NCI-H1417 treated with DMSO at 0.1 percent for 48 hours (cell line): ENCODE measurements at places on chromosomes 2 and 18.

DNA sequence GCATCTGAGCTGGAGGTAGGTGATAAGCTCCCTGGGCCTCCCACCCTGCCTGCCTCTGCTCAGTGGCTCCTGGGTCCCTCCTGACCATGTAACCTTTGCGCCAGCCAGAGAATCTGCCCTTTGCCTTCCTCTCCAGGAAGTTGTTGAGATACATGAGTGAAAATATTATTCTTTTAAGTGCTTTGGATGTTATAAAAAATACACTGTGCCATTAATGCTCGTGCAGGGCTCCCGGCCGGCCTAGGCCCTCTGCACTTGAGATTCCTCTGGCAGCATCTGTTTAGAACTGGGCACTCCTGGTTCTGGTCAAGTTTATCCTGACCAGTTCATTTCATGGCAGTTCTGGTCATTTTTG is 18.8 kb downstream of the AGAP1 start:
- no peak for DNase-seq

- no peak for DNase-seq
These were observed 151.9 kb downstream of the RND3 start for GRCh38 chr2:150335596-150335995.

GRCh38 chr2:30022444-30023071 is 101.2 kb upstream of the ALK start:
- DNase-seq: no peak

DNA sequence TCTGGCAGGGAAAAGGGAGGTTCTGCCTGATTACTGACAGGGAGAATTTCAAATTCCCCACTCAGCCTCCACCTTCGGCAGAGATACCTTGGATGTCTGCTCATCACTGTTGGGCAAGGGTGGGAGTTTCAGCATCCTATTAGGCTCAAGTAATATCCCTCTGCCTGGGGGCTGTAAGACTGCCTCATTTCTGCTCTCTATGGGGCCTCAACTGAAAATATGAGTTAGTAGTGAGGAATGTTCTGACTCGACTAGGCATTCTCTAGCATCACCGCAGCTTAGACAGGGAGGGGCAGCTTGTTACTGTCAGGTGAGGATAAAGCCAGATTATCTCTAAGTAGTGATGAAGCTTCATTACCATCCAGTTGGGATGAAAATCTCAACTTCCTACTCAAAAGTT is 87.7 kb upstream of the LRP1B start:
- no peak for DNase-seq

DNA sequence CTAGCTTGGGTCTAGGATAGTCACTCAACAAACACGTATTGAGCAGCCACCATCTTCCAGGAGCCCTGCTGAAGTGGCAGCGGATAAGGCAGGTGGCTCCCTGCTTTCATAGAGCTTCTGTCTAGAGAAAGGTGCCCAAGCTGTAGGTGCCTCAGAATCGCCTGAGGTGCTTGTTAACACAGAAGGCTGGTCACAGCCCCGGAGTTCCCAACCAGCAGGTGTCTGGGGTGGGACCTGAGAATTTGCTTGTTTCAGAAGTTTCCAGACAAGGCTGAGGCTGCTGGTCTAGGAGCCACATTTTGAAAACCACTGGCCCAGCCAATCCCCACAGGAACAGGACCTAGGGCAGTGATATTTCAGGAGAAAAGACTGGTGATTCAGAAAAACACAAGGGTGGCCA is 45.3 kb upstream of the SMAD7 start:
- DNase-seq: no peak

DNA sequence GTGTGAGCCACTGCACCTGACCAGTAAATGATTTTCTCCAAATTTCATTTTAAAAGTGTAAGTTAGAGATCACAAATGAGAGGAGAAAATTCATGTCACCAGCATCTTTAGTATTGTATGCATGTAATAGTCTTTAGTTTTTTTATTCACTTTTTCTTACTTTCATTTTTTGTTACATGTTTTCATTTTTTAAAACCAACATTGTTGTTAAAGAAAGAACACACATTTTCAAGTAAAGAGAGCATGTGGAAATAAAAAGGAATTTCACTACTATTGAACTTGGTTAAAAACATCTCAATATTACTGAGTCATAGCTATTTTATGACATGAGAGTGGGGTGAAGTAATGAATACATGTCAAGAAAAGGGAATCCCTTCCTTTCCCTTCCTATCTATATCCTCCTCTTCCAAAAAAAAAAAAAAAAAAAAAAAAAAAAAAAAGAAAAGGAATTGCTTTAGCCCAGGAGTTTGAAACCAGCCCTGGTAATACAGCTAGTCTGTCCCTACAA is 29.1 kb upstream of the PMAIP1 start:
- no peak for DNase-seq

- DNase-seq: no peak
These were observed 286.2 kb downstream of the ARL6IP6 start for GRCh38 chr2:153004627-153005026.

GRCh38 chr2:43450617-43451016 is 145.2 kb downstream of the THADA start:
- DNase-seq: no peak

- no peak for DNase-seq
These were observed 49.5 kb upstream of the PLEKHM3 start for GRCh38 chr2:208074610-208075356.

GRCh38 chr18:68722821-68723220 is 7.9 kb upstream of the TMX3 start:
- no peak for DNase-seq

DNA sequence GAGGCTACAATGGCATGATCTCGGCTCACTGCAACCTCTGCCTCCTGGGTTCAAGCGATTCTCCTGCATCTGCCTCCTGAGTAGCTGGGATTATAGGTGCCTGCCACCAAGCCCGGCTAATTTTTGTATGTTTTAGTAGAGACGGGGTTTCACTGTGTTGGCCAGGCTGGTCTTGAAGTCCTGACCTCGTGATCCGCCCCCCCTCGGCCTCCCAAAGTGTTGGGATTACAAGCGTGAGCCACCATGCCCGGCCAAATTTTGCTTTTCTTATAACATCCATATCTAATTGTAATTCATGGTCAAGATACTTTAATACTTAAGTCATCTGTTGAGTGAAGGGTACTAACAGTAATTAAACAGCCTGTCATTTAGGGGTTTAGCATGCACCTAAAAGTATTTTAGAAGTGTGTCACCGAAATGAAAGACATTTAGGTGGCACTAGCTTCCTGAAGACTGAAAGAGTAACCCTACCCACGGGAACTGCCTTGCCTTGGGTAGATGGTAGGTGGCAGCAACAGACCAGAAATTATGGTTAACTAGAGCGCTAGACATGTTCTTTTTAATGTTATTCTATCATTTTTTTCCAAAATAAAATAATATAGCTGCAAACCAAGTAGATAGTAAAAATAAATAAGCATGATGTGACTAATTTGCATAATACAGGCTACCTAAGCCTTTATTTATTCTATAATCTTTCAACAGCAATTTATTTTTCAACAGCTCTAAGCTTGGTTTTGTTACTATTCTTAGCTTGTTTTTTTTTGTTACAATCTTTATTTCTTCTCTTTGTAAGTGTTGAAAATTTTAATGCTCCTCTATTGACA is 8.6 kb upstream of the ACYP2 start:
- DNase-seq: no peak

DNA sequence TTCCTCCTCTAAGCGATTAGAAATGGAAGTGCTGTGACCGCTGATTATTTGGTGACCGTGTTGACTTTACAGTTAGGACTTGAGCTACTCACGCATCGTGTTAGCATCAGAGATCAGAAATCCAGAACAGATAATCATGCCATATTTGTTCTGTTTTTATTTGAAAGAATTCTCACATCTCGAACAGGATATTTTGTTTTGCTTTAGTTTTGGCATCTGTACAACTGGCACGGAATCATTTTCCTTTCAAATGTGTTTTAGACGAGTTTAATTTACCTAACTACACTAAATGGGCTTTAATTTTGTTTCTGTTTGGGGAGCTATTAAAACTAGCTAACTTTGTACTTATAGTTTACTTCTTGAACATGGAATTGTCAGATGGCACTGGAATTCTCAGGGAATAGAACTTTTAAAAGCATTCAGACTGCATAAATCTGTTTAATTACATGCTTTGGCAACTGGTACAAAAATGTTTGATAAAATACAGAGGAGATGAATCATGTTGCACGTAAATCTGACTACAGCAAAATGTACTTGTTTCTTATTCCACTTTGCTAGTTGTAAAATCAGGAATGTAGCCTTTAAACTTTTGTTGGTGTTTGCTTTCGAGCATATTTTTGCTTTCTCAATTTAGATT is 1.4 kb downstream of the ITPRID2 start:
- DNase-seq: no peak

DNA sequence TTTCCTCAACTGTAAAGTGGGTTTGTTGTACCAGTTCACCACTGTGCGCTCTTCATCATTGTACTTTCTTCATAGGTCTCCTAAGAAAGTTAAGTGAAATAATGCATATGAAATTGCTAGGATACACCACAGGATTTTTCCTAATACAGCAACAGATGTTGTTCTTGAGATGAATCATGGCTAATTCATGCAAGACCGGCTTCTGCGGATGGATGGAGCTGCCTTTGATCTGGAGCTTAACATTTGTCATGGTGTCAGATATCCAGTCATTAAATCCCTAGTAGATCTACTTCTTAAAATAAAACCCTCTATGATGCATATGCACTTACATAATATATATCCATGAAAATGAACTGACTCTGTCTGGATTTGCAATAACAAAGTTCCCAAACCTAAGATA is 114.1 kb downstream of the COL6A3 start:
- DNase-seq: no peak

GRCh38 chr2:9897331-9897737 is 54.1 kb downstream of the TAF1B start:
- DNase-seq: no peak

GRCh38 chr2:133829450-133830020 is 261.3 kb upstream of the NCKAP5 start:
- DNase-seq: no peak

DNA sequence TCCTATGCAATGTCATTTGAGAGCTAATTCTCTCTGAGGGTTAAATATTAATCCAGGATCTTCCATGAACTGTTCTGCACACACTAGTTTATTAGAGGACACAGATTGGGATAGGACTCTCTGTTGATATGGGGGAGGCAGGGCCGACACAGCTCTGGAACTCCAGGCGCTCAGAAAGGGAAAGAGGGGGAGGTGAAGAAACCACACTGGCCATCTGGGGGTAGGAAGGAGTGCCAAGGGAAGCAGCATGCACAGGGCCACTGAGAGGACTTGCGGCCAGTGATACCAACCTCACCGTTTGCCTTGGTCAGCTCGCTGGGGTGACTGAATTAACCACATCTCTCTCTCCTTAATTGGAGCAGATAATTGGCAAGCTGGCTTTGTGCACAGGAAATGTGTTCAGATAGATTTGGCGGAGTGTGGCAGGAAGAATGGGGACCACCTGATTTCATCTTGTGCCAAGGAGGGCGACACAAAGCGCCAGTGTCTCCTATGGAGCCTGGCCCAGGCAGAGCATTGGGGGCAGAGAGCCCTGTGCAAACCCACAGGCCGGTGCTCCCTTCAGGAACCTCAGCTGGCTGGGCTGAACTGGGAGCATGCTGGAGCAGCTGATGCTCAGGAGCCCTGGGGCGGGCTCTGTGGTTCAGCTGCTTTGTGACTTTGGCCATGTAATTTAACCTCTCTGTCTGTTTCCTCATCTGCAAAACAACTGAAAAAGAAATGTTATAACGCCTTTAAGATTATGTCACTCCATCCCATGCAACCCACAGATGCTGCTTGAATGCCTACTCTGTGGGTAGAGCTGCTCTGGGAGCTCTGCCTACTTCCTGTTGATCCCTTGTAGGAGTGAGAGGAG is 114.7 kb upstream of the STON1 start:
- no peak for DNase-seq

DNA sequence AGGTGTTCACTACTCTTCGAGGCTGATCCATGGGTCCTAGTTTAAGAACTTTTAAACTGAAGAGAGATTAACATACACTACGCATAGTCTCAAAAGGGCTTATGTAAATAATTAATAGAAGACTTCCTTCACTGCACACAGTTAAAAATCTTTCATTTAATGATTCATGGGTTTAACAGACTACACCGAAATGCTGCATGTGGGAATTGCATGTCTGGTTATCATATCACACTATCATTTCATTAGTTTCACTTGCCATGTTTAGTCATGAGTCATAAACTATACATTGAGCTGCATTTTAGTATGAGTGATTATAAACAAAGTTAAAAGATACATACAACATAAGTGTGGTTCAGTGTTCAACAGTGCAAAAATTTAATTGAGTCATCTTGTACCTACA is 31.2 kb downstream of the GLS start:
- no peak for DNase-seq

DNA sequence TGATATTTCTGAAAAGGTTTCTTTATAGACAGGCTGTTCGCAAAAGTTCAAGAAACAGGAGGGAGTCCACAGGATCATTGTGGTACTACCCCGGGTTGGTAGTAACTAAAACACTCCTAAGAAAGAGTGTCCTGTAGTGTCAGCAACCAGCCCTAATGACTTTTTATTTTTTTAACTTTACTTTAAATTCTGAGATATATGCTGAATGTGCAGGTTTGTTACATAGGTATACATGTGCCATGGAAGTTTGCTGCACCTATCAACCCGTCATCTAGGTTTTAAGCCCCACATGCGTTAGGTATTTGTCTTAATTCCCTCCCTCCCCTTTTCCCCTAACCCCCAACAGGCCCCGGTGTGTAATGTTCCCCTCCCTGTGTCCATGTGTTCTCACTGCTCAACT is 1396.9 kb upstream of the ZEB2 start:
- DNase-seq: no peak

- no peak for DNase-seq
These were observed 205.4 kb downstream of the TMEM163 start for GRCh38 chr2:134513465-134513804.

- DNase-seq: no peak
These were observed 111.7 kb downstream of the PID1 start for GRCh38 chr2:229159405-229159804.

DNA sequence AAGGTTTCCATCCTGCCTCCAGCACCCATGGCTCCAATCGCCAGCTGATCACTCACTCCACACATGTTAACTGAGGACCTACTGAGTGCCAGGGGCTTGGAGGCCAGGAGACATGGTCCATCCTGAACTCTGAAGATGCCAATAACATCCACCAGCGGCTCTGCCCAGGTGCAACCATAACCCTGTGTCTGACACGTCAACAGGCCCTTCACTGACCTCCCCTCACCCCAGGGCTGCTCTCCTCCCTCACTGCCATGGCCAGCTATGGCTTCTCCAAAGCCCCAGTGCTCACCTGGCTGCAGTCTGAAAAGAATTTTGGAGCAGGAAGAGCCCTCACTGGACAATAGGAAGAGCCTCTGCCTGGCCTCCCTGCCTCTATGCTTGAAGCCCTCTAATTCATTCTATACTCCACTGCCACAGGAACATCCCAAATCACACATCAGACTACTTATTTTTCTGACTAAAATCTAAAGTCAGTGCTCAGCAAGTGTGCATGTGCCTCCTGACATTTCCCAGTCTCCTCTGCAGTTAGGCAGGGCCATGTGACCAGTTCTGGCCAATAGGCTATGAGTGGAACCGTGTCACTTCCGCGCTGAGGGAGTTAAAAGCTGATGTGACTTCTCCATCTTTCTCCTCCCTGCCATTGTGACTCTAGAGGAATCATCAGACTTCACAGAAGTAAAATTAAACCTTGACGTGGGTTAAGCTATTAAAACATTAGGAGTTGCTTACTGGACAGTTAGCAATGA is 37.2 kb downstream of the ZBTB7C start:
- no peak for DNase-seq
